ENCODE measurements at places on chromosomes 16 and 17.
A peak's percentile ranks its signal among the peaks of the same experiment; 100 is the strongest.

- no peak for DNase-seq
These were observed 35.9 kb downstream of the CACNA1G start for GRCh38 chr17:50596191-50597037.

GRCh38 chr17:2105663-2106062, 50.8 kb downstream of the HIC1 start:
- no peak for DNase-seq

- no peak for DNase-seq
These were observed 74.5 kb downstream of the MYH10 start for GRCh38 chr17:8556074-8556473.

GRCh38 chr16:13436641-13437412, 483.1 kb upstream of the ERCC4 start:
- no peak for DNase-seq

DNA sequence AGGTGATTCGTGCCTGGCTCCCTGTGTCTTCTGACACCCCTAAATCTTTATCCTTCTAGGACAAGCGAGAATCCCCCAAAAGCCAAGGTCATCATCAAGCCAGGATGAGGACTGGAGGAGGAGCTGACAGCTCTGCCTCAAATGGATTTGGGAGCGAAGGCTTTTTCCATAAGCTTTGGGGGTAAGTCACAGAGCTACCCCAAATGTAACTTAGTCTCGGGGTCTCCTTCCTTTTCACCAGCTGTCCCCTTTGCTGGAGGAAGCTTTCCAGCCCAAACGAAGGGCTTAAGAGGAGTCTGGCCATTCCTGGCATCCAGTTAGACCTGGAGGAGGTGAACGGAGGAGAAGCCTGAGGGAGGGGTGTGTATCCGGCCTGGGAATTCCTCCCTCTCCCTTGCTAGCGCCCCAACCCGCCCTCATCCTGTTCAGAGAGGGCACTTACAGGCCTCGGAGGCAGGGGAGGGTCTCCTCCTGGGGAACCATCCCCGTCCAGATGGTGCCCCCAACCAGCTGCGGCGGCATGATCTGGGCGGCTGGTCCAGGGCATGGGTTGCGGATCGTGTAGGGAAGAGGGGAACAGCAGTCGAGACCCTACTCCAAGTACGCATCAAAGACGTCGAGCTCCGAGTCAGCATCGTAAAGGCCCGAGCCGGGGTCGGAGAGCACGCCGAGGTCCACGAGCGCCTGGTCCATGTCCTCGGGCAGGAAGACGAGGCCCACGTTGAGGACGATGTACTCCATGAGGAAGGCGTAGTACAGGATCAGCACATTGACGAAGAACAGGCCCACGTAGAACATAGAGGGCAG, 938 bp downstream of the DEXI start:
- DNase-seq = no peak

DNA sequence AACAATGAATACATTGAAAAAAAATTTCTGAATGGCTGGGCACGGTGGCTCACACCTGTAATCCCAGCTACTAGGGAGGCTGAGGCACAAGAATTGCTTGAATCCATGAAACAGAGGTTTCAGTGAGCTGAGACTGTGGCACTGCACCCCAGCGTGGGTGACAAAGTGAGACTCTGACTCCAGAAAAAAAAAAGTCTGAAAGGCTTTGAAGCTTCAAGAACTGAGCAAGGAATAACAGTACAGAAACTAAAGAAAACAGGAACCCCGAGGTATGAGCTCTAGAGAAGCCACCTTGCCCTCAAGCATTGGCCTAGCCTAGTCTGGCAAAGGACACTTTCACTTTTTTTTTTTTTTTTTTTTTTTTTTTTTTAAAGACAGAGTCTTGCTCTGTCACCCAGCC, 45.0 kb downstream of the TEX2 start:
- no peak for DNase-seq

GRCh38 chr17:63477480-63478440, 899 bp downstream of the ACE start:
- peak; percentile 63 for DNase-seq

DNA sequence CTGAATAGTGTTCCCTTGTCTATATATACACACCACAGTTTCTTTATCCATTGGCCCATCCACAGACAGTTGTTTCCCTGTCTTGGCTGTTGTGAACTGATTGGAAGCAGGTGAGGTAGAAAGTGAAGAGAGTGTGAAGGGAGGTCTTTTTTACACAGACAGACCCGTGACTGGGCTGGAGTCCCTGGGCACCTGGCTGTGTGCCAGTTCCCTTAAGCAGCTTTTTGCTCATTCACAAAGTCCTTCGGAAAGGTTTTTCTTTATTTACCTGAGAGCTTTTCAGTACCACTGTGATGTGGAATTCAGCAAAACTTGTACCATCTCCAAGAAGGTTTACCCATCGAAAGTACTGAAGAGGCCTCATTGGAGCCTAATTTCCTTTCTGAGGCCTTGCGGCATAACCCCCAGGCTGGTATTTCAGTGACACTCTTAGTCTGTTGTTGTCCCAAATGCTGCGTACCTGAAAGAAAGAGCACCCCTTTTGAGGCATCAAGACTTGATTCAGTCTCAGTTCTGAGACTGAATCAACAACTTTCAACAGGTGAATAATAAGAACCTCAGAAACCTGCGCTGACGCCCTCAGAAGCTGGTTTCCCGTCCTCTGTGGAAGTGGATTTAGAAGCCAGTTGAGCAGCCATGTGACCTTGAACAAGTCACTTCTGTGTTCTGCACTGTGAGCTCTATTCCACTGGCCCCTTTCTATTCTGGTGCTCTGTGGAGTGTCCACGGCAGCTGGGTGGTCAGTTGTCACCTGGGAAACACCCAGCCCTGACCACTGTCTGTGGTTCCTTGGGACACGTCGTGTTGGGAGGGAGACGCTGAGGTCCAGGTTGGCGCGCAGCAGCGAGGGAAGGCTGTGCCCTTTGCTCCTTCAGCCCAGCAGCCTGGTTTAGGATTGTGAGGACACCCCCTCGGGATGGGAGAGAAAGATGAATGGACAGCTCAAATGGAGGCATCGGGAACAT, 53.9 kb upstream of the CRISPLD2 start:
- no peak for DNase-seq

DNA sequence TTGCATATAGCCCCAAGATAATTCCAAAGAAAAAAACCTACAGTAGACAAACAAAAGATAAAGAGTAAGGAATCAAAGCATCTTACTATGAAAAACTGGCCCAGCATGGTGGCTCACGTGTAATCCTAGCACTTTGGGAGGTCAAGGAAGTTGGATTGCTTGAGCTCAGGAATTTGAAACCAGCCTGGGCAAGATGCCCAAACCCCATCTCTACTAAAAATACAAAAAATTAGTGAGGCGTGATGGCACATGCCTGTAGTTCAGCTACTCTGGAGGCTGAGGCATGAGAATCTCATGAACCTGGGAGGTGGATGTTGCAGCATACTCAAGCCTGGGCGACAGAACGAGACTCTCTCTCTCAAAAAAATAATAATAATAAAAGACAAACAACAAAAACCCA, 764.7 kb upstream of the KIF2B start:
- DNase-seq = no peak

GRCh38 chr17:28057731-28058246, 15.3 kb downstream of the NLK start:
- DNase-seq = no peak

GRCh38 chr16:31365131-31365865, 10.3 kb downstream of the ITGAX start:
- no peak for DNase-seq

GRCh38 chr16:5187402-5187952, 89.9 kb upstream of the EEF2KMT start:
- no peak for DNase-seq

GRCh38 chr17:81132770-81133723, 32.3 kb upstream of the PVALEF start:
- no peak for DNase-seq

GRCh38 chr17:69828087-69828486, 246.9 kb upstream of the KCNJ16 start:
- DNase-seq = no peak
